ENCODE measurements at places on chromosomes 7 and 10.
A peak's percentile ranks its signal among the peaks of the same experiment; 100 is the strongest.

GRCh38 chr7:12623885-12624498 is 53.5 kb downstream of the SCIN start:
- DNase-seq: no peak

GRCh38 chr10:94206176-94206575 is 156.6 kb downstream of the NOC3L start:
- DNase-seq: no peak

- DNase-seq: no peak
Observed at GRCh38 chr7:71752171-71752935, 620.4 kb downstream of the GALNT17 start.

- DNase-seq: no peak
Observed at GRCh38 chr10:13117841-13118783, 18.1 kb downstream of the OPTN start.

DNA sequence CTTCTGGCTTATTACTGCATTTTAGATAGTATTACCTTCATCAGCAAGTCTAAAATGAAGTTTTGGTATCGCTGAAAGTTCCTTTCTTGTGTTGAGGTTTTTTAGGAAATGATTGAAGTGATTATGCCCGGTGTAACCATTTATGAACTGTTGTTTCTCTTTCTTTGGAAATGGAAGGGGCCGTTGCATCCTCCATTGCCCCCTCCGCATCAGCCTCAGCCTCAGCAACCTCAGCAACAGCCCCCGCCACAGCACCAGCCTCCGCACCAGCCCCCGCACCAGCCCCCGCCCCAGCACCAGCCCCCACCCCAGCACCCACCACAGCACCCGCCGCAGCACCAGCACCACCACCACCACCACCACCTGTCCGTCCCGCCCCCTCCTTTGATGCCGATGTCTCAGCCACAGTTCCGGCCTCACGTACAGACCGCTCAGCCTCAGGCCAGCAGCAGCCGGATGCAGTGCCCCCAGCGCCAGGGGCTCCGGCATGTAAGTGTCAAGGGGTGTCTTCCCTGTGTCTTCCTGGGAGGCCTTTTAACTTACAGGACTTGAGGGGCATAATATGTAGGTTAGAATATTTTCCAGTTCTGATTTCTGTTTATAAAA is 72.6 kb downstream of the SHH start:
- DNase-seq: no peak

DNA sequence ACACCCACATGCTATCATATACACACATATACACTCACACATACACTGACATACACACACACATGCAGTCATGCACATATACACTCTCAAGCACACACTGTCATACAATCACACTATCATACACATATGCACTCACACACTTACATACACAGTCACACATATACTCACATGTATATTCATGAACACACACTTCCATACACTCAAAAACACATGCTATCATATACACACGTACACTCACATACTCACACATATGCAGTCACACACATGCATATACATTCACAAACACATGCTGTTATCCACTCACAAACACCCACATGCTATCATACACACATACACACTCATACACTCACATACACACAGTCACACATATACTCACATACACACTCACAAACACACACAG is 71.0 kb upstream of the PLXNA4 start:
- DNase-seq: no peak

DNA sequence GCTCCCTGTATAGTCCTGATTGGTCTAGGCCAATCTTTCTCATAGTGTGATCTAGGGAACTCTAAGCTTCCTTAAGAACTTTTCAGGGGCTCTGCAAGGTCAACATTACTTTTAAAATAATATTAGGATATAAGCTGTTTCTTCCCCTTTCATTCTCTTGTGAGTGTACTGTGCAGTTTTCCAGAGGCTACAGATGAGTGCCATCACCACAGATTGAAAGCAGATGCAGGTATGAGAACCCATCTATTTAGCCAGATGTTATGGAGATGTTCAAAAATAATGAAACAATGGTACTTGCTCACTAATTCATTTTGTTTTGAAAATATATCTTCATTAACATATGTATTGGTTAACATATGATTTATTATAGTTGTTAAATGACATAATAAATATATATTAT is 169.2 kb upstream of the SEMA3A start:
- no peak for DNase-seq

GRCh38 chr7:102829075-102829474 is 80.3 kb downstream of the FAM185A start:
- DNase-seq: no peak

- no peak for DNase-seq
Observed at GRCh38 chr10:12513775-12514673, 164.7 kb downstream of the CAMK1D start.

DNA sequence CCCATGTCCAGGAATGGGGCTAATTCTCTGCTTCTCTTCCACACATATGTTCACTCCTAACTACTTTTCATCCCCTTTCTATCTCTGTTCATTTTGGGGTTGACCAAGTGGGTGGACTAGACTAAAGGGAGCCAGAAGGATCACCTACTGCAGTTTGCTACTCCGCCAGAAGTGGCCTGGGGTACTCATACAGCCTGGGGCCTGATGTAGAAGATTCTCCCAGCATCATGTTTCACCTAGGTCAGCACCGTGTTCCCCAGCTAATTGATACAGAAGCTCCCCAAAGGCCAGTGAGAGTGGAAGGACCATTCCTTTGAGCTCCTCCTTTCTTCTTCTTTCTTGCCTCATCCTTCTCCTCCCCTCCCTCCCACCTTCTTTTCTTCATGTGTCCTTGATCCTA is 19.6 kb upstream of the IFRD1 start:
- no peak for DNase-seq

DNA sequence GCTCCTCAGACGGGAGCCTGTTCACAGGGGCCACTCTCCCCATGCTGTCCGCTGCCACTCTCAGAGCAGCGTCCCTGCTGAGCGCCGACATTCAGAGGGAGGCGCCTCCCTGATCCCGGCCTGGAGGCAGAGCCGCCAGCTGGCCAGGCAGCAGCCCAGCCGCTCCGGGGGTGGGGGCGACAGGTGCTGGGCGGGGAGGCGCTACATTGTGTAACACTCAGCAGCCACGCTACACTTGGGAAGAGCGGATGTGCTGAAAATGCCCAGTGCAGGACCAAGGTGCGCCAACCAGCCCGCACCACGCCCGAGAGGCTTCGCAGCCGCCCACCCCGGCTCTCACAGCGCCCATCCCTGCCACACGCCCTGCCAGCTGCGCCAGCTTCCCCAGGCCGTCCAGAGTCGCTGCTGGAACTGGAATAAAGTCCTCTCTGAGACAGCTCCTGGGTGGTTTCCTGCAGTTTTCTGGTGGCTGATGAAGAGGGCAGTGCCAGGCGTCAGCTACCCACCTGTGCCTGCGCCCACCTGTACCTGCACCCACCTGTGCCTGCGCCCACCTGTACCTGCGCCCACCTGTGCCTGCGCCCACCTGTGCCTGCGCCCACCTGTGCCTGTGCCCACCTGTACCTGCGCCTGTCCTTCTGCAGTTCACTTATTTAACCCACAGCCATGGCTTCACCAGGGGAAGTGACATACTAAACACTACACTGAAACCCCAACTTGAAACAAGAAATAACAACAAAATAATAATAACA is 25.7 kb downstream of the STK32C start:
- no peak for DNase-seq

GRCh38 chr7:47691988-47692387 is 110.1 kb upstream of the TNS3 start:
- DNase-seq: no peak

GRCh38 chr10:102819054-102819453 is 18.2 kb downstream of the CYP17A1 start:
- DNase-seq: no peak

GRCh38 chr10:103916876-103917275 is 1.1 kb downstream of the STN1 start:
- no peak for DNase-seq

DNA sequence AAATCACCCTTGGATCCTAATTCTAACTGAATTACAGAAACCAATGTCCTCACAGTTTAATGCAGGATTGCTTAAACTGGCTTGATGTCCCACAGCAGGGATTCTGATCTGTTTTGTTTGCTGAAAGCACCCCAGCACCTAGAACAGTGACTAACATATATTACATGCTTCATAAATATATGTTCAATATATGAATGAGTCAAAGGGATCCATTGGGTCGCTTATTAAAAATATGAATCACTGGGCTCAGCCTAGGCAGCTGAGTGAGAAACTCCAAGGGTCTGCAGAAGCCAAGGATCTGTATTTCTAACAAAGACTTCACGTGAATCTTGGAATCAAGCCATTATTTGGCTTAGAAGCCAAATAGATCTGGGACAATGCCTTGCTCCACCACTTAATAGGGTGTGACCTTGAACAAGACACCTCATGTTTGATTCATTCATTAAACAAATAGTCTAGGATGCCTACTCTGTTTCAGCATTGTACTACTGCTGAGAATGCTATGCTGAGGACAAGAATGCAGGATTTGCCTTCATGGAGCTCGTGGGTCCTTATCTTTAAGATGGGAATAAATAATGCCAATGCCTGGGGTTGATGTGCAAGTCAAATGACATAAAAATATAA is 103.4 kb upstream of the DLX6 start:
- DNase-seq: no peak

GRCh38 chr10:625751-626711 is 63.4 kb downstream of the DIP2C start:
- no peak for DNase-seq

- DNase-seq: no peak
Observed at GRCh38 chr7:127761196-127761595, 109.2 kb downstream of the SND1 start.

DNA sequence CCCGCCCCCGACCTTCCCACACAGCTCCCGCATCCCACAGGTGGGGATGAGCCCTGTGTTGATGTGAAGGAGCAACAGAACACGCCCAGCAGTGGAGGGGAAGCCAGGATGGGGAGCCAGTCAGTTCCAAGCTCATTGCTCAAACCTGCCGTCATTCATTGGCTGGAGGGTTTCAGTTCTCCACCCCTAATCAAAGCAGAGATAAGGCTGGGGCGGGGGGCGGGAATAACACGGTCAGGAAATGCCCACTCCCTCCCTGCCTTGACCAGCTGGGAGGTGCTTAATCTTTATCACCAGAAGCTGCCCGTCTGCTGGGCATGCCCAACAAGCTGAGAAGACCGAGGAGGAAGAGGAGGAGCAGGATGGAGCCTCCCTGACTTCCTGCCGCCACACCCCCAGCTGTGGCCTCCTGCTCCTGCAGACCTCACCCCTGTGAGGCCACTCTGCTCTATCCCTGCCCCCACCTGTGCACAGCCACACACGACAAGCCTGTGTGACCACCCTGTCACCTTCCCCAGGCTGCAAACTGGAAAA is 265.1 kb downstream of the ZEB1 start:
- DNase-seq: no peak

- no peak for DNase-seq
Observed at GRCh38 chr7:69994886-69995542, 396.7 kb downstream of the AUTS2 start.

GRCh38 chr7:70573696-70574095 is 558.2 kb upstream of the GALNT17 start:
- no peak for DNase-seq

DNA sequence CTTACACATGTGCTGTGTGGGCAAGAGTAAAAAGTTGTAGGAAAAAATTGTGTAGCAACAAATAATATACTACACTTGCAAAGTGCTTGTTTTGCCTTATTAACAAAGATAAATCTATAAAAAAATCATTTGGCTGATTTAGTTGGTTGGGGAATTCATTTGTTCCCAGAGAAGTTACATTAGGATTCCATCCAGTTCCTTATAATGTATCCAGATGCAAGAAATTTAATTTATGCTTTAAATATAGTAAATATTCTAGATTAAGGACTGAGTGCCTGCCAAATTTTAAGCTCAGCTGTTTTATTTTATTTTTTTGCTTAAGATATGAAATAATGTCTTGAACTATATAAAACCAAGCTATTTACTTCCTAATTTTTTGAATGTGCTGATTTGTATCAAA is 1169.9 kb downstream of the NXPH1 start:
- DNase-seq: no peak

DNA sequence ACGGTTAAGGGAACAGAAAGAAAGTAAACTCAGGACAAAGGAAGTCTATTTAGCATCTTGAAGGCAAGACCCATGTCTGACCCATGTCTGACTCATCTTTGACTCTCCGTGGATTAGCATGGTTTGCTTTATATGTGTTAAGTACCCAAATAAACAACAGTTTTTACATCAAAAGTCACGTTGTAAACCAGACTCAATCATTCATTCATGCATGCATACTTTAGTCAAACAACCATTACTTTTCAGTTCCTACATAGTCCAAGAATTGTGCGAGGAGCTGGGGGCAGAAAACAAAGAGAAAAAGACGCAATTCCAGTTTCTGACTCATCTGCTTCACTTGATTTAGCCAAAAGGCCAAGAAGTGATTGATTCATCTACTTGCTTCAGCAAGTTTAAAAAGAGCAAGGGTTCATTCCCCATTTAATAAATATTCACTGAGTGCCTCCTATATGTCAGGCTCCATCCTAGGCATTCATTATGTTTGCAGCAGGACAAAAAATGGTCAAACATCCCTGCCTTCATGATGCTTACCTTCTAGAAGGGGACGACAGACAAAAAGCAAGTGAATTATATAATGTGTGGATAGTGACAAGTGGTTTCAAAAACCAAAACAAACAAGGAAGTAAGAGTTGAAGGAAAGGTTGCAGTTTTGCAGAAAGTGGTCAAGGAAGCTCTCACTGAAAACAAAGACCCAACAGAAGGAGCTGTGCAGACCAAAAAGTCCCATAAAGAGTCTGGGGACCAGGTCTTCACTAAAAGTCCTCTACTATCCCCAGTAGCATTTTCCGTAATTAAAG is 116.2 kb downstream of the FAM107B start:
- no peak for DNase-seq

DNA sequence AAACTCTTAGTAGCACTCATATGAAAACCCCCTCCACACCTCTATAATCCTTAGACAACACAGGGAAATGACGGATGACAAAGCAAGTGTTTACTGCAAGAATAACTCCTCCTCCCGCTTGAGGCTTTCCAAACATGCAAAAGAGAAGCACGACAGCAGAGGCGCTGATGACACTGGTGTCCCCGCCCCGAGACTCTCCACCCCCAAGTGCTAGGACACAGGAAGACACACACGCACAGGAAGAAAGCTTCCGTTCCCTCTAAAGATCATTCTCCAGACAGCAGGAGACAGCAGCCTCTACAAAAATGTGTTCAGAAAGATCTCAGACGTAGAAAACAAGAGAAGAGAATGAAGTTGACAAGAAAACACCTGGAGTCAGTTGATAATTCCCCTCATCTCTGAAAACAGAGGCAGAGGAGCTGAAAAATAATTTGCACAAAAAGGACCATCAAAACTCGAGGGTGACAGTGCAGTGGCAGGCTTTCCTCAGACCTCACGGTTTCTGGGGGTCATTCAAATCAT is 90.2 kb downstream of the DLG5 start:
- peak; percentile 17 for DNase-seq
